ENCODE measurements at places on chromosomes 7 and 10.

- no peak for DNase-seq
These were observed 184.4 kb downstream of the LRRTM3 start for GRCh38 chr10:67110286-67110685.

- DNase-seq, result no peak
These were observed 26.9 kb downstream of the CCDC6 start for GRCh38 chr10:59879363-59879913.

DNA sequence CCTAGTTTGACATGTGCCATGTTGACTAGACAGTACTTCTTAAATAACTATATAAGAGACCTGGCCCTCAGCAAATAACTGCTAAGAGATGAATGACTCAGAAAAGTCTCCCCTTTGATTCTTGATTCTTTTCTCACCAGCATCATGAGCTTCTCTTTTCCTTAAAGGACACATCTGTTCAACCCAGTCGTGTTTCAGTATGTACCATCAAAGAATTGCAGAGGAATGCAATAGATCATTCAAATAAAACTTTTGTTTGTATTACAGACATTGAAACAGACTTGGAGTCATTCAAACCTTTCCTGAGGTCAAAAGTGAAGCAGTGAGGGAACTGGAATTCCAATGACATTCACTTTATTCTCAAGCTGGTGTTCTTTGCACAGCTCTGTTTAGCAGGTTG lies 598.3 kb upstream of the GHITM start:
- no peak for DNase-seq

GRCh38 chr10:109996225-109996624 lies 11.6 kb upstream of the ADD3 start:
- no peak for DNase-seq

DNA sequence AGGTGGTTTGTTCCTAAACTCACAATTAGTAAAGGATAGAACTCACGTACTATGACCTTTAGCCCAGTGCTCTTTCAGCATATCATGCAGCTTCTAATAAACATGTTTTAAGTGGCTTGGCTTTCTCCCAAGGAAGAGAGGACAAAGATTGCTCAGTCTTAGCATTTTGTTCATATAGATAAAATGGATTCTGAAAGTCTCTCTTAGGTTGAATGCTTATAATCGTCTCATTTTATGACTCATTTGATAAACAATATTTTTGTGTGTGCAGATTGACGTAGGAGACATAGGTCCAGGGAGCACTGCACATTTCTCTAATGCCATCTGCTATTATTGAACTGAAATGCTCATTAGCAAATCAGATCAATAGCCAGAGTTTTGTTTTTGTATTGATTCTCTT lies 44.8 kb downstream of the GNAT3 start:
- no peak for DNase-seq

DNA sequence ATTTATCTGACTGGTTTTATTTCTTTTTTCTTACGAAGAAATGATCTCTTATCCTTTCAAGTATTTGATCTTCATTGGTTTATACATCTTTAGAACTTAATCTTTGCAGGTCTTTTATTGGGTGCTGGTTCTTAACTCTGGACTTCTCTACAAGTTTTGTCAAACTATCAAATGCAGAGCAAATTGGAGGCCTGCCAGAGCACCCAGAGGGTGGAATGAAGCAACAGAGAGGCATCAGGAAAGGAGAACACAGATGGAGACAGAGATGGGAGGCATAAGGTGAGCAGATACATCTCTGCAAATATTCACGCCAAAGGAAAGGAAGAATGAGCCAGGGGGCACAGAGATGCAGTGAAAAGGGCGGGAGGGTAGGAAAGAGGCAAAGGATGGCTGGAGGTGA lies 130.3 kb downstream of the PKD1L1 start:
- no peak for DNase-seq

- no peak for DNase-seq
These were observed 101.6 kb downstream of the C10orf90 start for GRCh38 chr10:126568809-126569385.
